ENCODE measurements at places on chromosomes 4 and X. TPM values are rescaled to one million over a fixed set of nuclear protein-coding genes. Genes with fewer than 3 reads are reported as not detected.

CABS1 gene
- total RNA-seq: not detected

ASB12 gene
- 2.2 TPM for total RNA-seq

SORCS2 gene
- total RNA-seq: 2.4 TPM

FABP2 gene
- 0.09 TPM for total RNA-seq

CDS1 gene
- 0.67 TPM for total RNA-seq

TEX28 gene
- total RNA-seq: not detected

CLGN gene
- total RNA-seq: 57.3 TPM
